Left cardiac atrium (tissue), 4 donors: ENCODE measurements at places on chromosomes 16 and 17.
A peak's percentile ranks its signal among the peaks of the same experiment; 100 is the strongest.

- DNase-seq = no peak
Measured at GRCh38 chr17:26782153-26782552, 511.8 kb upstream of the WSB1 start.

- no peak for DNase-seq
Measured at GRCh38 chr17:80561541-80562114, 17.0 kb downstream of the RPTOR start.

GRCh38 chr17:73089322-73090317 lies 2.9 kb downstream of the SLC39A11 start:
- no peak for DNase-seq

DNA sequence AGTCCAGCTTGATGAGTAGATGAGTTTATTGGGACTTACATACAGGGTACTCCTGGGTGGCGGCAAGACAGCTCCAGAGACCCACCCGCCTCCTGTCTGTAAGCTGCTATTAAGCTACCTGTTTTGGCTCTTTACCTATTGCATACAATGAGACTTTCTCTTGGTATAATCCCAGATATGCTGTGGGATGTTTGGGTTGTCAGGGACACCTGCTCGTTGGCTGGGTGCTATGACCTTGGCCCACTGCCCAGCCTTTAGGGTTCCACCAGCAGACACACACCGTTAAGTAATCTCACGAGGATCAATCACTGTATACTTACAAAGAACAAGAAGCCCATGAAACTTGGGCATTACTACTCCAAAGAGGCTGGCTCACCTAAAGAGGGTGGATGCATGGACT lies 116.4 kb downstream of the NPIPB5 start:
- no peak for DNase-seq

DNA sequence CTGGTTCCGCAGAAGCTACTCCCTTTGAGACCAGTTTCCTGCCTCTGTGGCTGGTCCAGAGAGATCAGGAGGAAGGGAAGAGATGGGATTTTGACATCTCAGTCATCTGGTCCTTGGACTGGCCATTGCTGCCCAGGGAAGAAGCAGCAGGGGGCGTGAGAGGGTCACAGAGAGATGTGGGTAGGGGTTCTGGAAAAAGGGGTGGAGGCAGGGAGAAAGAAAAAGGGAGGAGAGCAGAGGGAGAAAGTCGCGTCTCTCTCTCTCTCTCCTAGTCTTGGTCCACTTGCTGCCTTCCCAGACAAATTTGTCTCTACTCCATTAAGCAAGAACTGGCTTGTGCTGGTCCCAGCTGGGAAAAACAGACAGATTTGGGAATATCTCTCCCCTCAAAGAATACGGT lies 4.4 kb downstream of the SHBG start:
- DNase-seq = peak; percentile 46

DNA sequence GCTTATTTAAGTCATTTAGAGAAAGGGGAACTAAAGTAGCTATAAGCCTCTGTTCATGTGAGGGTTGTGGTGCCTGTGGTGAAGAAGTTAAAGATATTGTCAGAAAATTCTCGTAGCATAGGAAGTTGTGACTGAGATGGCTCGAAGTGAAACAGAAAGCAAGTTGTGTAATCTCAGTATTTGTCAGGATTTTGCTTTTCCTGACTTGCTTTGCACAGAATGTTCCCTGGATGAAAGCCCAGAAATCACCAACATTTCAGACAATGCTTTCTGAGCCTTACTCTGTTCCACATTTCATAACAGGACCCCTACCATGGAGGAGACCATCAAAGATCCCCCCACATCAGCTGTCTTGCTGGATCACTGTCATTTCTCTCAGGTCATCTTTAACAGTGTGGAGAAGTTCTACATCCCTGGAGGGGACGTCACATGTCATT lies 10.6 kb downstream of the CALCOCO2 start:
- DNase-seq = no peak

- DNase-seq = peak; percentile 37
Measured at GRCh38 chr16:80459331-80459777, 81.4 kb upstream of the DYNLRB2 start.

DNA sequence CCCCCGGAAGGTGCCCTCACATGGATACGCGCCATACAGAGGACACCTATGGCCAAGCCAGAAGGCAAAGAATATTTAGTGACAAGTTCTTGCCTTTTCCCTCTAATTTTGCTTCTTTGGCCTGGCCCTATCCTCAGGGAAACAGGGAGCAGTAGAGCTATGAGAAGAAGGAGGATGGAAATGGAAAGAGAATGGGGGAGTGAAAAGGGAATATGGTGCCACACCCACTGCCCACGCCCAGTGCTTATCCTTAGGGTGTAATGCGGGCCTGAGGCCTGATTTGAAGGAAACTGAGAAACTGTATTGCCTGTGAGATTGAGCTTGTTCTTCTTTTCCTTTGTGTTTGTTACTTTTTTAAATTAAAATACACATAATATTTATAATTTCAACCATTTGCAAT lies 255.1 kb downstream of the HS3ST3A1 start:
- no peak for DNase-seq

DNA sequence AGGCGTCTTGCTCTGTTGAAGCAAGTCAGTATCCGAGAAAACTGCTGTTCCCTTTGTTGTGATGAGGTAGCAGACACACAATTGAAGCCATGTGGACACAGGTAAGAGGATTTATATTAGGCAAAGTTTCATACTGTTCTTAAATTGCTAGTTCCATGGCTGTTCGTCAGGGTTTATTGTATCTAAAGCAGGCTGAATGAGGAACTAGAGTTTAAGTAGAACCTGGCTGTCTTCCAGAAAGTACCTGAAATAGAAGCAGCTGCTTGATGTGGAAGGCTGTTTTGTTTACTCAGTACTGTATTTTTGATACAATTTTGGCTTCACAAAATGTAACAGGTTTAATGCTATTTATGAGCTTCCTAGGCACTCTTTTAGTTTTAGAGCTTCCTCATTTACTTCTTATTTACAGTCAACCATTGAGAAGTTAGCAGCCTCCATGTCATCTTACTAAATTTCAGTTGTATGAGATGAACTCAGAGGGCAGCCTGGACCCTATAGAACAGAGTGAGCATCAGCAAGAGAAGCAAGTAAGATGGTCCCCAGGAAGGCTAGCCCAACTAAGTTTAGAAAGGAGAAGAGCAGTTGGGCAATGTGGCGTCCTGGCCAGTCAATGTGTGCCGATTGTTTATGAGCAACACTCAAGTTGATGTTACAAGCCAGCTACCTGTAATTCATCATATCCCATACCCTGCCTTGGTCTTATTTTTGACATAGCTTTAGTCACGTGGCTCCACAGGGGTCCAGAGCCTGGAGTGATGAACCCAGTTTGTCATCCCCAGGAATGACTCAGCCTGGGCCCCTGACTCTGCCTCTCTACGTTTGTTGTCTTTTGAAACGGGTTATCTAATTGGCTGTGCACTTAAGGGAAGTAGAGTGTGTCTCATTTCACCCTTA lies 9.7 kb upstream of the ARL2BP start:
- DNase-seq = no peak

DNA sequence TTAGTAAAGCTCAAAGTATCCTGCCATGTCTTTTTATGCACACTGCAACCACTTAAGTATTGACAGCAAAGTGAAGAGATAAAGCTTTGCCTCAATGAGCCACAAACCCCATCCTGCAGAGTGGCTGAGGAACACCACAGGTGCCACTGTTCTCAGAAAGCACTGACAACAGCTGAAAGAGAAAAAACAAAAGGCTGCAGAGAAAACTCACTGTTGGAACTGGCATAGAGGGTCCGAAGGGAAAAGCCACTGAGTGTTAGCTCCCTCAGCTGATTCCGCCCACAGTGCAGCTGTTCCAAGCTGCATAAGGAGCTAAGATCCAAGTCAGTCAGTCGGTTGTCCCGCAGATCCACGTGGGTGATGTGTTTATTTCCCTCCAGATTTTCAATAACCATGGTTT lies 48.3 kb downstream of the PHLPP2 start:
- DNase-seq = no peak
